ENCODE measurements at places on chromosomes 7 and 10.

GRCh38 chr7:936386-937054 lies 18.0 kb downstream of the ADAP1 start:
- DNase-seq = peak; percentile 46

DNA sequence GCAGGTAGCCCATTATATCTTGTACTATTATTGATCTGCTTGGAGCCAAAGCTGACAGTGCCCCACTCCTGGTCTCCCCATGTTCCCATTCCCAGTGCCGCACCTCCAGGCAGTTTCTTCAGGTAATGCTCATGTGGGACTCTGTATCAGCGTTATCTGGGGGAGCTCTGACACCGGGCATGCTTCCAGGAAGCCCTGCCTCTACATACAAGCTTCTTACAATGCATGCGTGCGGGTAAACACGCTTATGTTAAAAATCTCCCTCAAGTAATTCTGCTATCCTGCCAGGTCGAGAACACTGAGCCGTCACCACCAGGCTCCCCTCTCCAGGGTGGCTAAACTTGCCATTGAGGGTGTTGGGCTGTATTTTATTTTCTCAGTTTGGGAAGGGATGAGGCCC lies 61.6 kb upstream of the LBX1 start:
- no peak for DNase-seq

DNA sequence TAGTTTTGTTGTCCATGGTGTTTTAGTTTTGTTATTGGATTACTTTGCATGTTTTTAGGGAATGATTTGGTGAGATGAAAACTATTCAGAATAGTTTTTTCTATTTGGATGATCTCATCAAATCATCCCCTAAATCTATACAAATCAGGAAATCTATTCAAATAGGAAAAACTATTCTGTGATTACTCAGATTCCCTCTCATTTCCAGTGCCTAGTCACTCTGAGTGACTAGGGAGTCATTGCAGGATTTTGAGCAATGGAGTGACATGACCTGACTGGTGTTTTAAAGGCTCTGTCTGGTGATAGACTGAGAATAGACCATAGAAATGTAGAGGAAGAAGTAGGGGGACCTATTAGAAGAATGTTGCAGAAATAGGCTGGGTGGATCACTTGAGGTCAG lies 72.4 kb downstream of the TPST1 start:
- no peak for DNase-seq

- no peak for DNase-seq
Observed at GRCh38 chr7:112260911-112261310, 54.4 kb downstream of the ZNF277 start.

- no peak for DNase-seq
Observed at GRCh38 chr10:101466016-101466912, 112.3 kb downstream of the BTRC start.

DNA sequence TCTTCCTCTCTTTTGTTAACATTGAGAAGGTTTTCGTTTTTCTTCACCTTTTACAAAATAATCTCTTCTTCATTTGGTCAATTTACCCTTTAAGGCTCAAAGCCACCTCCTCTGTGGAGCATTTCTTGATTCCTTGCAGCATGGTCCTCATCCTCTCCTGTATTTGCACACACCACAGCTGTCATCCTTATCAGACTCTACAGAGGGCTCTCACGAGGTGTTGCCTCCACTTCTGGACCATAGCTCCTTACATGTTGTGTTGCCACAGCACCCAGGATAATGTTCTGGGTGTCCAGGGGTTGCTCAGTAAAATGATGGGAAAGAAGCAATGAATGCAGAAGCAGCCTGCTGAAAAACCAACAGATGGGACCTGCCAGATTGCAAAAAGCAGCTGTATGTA lies 192.8 kb downstream of the SH2D4B start:
- DNase-seq = no peak

- DNase-seq = no peak
Observed at GRCh38 chr7:117836-118614, 74.3 kb upstream of the FAM20C start.

- DNase-seq = no peak
Observed at GRCh38 chr7:137696988-137697387, 149.8 kb downstream of the DGKI start.

DNA sequence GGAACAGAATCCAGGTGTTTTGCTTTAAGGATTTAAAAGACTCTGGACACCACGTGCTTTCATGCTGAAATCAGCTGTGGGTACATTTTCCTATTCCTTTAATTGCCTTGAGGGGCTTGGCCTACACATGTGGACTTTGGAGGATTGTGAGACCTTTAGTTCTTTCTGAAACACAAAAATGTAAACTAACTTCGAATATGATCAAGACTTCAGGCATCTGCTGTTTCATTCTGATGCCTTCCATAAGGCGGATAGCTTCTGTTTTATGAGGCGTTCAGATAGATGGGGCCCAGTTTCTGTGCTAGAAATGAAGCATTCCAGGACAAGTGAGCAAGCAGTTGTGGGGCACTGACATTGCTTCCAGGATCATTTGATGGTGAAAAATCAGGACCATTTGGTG lies 1.5 kb upstream of the NOBOX start:
- no peak for DNase-seq

- no peak for DNase-seq
Observed at GRCh38 chr7:17058568-17058967, 176.8 kb upstream of the AGR3 start.

DNA sequence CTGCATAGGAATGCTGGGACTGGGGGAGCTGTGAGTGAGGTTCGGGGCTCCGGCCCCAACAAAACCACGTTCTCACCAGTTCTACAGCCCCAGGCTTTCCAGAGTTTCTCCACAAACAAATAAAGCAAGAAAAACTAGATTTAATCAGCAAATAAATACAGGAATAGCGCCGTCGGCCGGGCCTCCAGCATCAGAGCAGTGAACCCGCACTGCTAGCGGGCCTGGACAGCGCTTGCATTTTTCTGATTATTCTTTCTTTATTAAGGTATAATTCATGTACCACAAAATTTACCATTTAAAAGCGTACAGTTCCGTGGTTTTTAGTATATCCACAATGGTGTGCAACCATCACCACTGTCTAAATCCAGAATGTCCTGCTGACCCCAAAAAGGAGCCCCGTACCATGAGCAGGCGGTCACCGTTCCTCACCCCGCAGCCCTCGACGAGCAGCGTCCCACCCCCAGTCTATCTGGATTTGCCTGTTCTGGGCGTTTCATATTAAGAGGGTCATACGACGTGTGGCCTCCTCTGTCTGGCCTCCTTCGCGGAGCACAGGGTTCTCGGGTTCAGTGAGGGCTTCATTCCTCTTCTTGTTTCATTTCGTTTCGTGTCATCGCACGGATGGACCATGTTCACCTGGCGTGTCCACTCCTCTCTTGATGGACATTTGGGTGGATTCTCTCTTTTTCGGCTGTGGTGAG lies 35.5 kb upstream of the FOXL3 start:
- no peak for DNase-seq

GRCh38 chr10:105857268-105858264 lies 1216.5 kb downstream of the SORCS3 start:
- DNase-seq = no peak

- no peak for DNase-seq
Observed at GRCh38 chr7:22885797-22886261, 63.2 kb upstream of the TOMM7 start.

DNA sequence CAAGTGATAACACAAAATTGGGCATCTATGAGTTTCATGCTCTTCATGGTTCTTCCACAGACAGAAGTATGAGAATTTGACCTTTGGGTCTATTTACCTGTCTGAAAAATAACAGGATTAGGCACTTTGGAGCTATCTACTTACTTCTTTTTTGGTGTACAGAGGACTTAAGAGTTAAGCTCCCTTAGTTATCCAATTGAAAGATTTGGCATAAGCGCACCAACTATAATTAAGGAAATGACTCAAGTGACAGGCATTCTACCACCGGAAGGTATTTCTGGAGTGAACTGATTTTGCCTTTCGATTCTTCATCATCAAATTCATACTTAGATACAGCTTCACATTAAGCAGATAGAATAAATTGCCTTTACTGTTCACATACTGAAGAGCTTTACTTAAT lies 43.9 kb downstream of the IFIT5 start:
- DNase-seq = no peak

DNA sequence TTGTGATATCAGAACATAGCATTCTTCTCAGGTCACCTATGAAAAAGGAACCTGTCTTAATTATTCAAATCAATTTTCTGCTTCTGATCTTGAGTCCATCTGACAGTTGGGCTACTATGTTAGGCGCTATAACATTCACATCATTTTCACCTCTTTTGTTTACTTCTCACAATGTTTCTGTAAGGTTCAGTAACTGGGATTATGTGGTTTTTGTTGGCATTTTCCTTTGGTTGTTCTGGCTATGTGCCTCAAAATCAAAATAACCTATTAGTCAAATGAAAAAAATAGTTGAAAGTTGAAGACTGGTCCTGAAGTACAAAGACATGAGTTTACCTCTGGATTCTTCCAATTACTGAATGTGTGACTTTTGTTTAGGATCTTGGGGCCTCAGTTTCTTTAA lies 221.3 kb upstream of the SMIM30 start:
- no peak for DNase-seq

DNA sequence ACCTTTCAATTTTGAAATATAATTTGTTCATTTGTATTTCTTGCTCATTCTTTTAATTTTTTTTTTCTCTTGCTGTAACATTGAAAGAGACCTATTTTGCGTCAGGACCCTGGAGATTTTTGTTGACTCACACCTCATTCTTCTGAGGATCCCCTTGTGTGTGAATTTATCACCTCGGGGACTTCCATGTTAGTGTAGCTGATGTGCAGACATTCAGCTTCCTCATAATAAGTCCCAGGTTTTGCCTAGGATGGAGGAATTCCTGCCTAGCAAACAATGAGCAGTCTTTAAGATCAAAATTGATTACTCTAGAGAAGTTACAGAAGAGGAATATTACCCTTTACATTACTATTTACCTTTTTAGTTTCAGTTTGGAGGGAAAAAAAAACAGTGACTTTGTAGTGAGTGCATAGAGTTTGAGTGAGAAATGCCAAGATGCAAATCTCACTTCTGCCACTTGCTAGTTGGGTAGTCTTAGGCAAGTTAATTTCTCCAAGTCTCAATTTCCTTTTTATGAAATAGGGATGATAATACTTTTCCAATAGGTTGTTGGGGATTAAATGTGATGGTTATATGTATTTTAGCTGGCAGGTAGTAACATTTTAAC lies 14.3 kb downstream of the TES start:
- DNase-seq = no peak

DNA sequence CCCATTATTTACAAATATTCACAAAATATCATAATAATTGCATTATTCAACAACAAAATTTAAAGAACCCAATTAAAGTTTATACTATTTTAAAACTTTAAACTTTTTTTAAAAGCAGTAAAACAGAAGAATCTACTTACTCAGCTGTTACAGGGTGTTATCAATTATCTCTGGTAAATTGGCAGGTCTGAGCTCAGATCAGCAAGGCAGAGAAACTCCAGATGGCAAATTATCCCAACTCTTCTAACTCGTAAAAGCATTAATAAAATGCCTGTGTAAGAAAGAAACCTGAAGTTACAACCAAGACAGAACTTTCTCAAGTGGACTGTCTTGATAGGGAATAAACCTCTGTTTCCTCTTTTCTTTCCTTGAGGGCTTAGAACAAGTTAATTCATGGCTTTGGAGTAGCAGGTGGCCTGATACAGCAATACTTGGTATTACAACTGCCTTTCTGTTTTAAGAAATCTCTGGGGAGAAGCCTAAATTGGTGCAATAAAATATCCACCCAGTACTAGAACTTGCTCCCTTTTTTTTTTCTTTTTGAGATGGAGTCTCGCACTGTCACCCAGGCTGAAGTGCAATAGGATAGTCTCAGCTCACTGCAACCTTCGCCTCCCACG lies 275.3 kb upstream of the MKLN1 start:
- DNase-seq = no peak

GRCh38 chr7:95922191-95922590 lies 149.8 kb downstream of the DYNC1I1 start:
- no peak for DNase-seq

DNA sequence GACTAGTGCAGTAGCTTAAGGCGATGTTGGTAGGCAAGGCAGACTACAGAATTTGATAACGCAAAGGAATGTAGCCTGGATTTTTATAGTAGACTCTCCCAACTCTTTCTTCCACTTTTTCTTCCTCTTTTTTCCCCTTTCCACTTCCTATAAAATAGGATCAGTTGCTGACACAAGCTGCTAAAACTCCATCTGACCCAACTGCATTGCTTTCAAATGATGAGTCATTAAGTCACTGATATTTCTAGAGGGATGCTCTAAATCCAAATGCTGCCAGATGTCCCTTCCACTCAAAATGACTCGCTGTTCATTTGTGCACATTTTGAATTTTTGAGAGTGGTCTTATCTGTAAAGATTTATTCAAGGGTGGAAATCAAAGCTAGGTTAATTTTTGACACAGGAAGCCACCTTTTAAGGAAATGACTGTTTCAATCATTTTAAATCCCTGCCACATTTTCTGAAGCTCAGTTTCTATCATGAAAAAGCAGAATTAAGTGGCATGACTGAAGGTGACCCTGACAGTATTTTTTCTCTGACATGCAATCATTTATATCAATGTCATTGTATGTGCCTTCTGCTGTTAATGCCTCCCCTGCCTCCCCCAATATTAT lies 25.8 kb upstream of the SFMBT2 start:
- DNase-seq = no peak

GRCh38 chr10:22649390-22649841 lies 65.0 kb downstream of the PIP4K2A start:
- no peak for DNase-seq

DNA sequence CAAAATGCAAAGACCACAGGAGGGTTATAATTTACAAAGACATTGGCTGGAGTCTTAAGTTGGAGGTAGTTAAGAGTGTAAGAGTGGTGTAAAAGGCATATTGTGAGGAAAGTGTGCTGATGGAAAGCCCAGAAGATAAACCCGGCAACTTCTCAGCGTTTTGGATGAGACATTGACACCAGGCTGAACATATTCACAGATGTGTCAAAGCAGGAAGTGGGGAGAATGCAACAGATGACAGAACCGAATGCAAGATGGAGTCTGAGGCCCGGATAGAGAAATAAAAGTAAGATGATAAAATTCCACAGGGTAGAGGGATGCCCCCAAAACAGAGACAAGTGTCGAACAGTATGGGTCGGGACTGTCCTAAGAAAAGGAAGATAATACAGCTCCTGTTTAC lies 230.4 kb upstream of the TMEM72 start:
- DNase-seq = no peak

GRCh38 chr7:32658467-32658869 lies 163.2 kb downstream of the AVL9 start:
- no peak for DNase-seq

- DNase-seq = no peak
Observed at GRCh38 chr10:133150656-133151055, 9.4 kb upstream of the KNDC1 start.

- DNase-seq = no peak
Observed at GRCh38 chr7:46032353-46032752, 111.3 kb upstream of the IGFBP3 start.

DNA sequence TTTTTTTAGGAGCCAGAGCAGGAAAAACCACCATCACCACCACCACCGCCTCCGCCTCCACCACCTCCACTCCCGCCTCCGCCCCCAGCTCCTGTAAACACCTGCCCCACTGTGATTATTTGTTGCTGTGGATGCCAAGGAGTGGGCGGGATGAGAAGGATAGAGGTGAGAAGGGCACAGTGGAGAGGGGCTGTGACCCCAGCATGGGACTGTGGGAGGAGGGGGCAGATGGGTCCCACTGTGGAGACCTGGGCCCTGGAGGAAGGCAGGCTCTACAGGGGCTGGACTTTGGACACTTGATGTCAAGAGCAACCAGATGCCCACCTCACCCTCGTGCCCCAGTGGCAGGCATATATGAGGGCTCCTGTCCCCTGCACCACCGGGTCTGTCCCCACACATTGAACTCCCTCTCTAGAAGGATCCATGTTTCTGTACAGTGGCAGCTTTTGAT lies 24.7 kb downstream of the ANTXRL start:
- DNase-seq = no peak

- DNase-seq = no peak
Observed at GRCh38 chr7:138662076-138662990, 38.8 kb downstream of the SVOPL start.

All from NCI-H1436 treated with DMSO at 0.1 percent for 48 hours (cell line).